Smooth muscle cell of the pulmonary artery (primary cell): ENCODE measurements at places on chromosomes 1 and 21. TPM values are rescaled to one million over a fixed set of nuclear protein-coding genes. Genes with fewer than 3 reads are reported as not detected.

Gene TMEM51
- total RNA-seq = 1.5 and 2.2 TPM in 2 replicates

Gene AMPD1
- total RNA-seq = not detected in 2 replicates

Gene SPRR2D
- total RNA-seq = not detected in 2 replicates

Gene DIO1
- not detected in 2 replicates for total RNA-seq

Gene EVI5
- 54.2 and 71.5 TPM in 2 replicates for total RNA-seq

Gene FLG2
- total RNA-seq = not detected in 2 replicates

Gene ADCY10
- total RNA-seq = under 0.01 and 0.03 TPM in 2 replicates

Gene ETV3
- total RNA-seq = 12.1 and 15.8 TPM in 2 replicates

Gene HIVEP3
- 0.46 and 2.1 TPM in 2 replicates for total RNA-seq

Gene TNNT2
- under 0.01 TPM in 1 of 2 replicates, not detected in the other for total RNA-seq

Gene SEMA4A
- total RNA-seq = 1.6 and 2.7 TPM in 2 replicates

Gene ACTL8
- 0.07 TPM in 1 of 2 replicates, not detected in the other for total RNA-seq

Gene OR6K2
- not detected in 2 replicates for total RNA-seq

Gene TP73
- total RNA-seq = 0.07 TPM in 1 of 2 replicates, not detected in the other
